ENCODE measurements at places on chromosomes 7 and 10. TPM values are rescaled to one million over a fixed set of nuclear protein-coding genes. Genes with fewer than 3 reads are reported as not detected.

The NUTM2E gene
- under 0.01 TPM for total RNA-seq

The SFXN4 gene
- total RNA-seq: 14.1 TPM

DNA sequence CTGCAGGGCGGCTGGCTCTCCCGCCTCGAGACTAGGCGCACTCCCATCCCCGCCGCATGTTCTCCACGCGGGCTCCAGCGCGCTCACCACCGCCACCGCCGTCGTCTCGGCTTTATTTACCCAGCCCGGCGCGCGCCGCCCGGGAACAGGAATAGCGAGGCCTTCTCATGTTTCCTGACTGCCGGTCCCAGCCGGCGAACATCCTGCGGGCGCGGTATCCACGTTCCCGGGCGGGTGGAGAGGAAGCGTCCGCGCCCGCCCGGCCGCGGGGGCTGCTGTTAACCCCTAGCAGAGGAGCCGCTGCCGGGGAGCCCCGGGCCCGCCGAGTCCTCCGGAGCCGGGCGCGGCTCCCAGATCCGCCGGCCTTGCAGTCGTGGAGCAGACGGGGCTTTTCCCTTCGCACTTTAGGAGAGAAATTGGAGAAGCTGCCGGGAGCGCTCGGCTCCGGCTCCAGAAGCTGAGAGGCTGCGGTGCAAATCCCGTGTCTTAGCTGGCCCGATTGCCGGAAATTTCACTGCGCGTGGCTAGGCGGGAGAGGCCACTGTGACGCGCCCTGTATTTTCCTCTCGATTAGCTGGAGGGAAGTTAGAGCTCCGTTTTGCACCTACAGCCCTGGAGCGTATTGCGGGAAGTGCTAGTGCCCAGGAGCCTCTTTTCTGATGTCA lies at the start of gene MKX:
Gene MKX (minus strand): TSS at position 88 of the 665 bp plus-strand sequence. CDS start 2,404 bp downstream, outside the sequence.
- DNase-seq: peak; percentile 72

- DNase-seq: no peak
These were observed 69.0 kb downstream of the SEPTIN7 start for GRCh38 chr7:35869810-35870209.

DNA sequence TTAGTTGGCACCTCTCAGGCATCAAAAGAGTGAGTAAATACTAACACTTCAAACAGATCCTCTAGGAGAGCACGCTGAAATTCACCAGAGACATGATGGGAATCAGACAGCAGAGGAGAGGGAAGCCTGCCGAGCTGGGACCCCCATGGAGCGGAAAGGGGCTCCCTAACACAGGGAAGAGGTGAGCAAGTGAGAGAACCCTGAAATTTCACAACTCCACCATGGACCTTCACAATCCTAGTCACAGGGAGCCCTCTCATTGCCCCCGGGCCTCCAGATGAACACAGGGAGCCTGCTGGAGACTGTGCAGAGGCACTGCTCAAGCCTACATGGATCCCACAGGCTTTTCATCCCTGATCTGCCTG lies 59.2 kb upstream of the ANTXRL start:
- DNase-seq: no peak

- DNase-seq: no peak
These were observed 125.6 kb upstream of the HABP2 start for GRCh38 chr10:113427236-113427735.

- DNase-seq: peak; percentile 23
These were observed 207.2 kb downstream of the PARD3 start for GRCh38 chr10:34607894-34608293.

- no peak for DNase-seq
These were observed 41.7 kb downstream of the VCL start for GRCh38 chr10:74039561-74040145.

Measured in Daoy (cell line).